Ascending aorta (tissue), 2 donors: ENCODE measurements at places on chromosomes 5 and 9. TPM values are rescaled to one million over a fixed set of nuclear protein-coding genes. Genes with fewer than 3 reads are reported as not detected.

- DNase-seq, result no peak
These were observed 4.3 kb upstream of the EMB start for GRCh38 chr5:50445296-50445949.

DNA sequence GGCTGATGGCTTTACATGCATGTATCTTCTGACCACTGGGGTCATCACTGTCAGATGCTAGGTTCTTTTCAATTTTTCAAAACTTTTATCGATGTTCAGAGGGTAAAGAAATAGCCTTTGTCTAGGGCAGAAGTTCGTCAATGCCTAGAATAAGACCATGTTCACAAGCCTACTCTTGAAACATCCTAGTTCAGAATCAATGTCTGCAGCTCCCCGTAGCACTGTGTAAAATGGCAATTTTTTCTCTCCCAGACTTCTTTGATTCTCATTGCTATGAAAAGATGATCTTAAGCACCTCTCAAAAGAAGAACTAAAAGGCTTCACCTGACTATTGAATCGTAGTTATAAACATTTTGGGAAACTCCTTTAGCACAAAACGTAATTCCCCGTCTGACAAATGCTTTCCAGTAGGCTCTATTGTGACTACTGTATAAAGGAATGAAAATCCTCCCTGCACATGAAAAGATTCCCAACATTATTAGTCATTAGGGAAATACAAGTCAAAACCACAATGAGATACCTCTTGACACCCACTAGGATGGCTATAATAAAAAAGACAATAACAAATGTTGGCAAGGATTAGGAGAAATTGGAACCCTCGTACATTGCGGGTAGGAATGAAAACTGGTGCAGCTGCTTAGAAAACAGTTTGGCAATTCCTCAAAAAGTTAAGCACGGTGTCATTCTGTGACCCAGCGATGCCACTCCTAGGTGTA, 263.5 kb downstream of the ARHGAP26 start:
- DNase-seq, result no peak

Gene COL5A1
- 99.6 TPM for total RNA-seq

GRCh38 chr9:79542735-79543620, 28.8 kb upstream of the TLE4 start:
- no peak for DNase-seq

DNA sequence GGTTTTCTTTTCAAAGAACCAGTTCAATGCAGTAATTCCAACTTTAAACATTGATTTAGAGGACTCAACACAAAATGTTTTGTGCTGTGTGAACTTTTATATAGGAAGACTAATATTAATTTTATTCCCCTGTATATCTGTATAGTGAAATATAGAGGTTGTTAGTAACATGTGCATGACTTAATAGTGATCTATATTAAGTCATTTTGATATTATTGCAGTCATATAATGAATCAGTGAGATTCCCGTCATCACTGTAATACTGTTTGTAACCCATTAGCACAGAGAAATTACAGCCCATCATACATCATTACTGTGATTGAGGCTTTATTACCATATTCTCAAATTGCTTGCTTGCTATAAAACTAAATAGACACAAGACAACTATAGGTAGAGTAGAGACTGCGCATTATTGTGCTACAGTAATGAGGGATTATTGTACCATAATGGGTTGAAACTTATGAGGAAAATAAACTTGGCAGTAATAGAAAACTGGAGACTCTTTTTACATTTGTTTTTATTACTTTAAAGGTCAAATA, 170.7 kb downstream of the RANBP17 start:
- DNase-seq, result no peak

DNA sequence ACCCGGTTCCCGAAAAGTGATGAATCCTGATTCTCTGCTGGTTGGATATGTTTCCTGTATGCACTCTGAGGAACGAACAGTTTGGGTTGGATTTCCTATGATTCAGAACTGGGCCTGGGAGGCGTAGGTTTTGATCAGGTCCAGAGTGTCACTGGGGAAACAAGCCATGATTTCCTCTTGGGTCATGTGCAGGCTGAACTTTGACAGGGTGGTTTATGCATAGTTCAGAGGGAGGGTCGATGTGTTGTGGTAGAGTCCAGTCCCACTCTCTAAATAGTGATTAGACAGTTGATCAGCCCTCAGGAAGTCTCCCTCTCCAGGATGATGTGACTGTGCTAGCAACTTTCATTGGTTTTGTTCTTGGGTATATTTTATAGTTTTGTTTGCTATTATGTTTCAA, 17.4 kb downstream of the ATG10 start:
- DNase-seq, result no peak

DNA sequence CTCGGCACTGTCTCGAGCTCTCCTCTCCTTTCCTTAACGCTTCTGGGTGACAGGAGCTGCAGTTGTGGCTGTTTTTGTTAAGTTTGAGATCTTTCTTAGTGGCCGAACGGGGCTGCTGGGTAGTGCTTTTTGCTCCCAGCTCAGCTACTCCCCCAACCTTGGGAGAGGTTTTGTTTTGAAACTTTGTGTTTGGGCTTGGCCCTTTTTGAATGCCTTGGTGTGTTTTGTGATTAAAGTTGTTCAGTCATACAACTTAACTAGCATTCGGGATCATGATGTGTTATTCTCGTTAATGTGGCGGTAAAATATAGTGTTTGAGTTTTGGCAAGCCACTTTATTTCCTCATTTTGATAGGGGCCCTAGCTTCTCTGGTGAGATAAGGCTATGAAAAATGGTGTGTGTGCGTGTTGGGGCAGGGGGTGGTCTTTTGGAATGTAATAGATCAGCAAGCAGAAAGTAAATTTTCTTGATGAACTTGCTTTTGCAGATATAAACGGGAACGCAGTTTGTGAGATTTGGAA, 1.1 kb downstream of the KDM3B start:
- DNase-seq, result no peak
